ENCODE measurements at places on chromosomes 16 and 17.

- DNase-seq: no peak
Measured at GRCh38 chr16:24396350-24397271, 140.5 kb downstream of the CACNG3 start.

- no peak for DNase-seq
Measured at GRCh38 chr17:1754430-1755112, 7.3 kb upstream of the SERPINF1 start.

DNA sequence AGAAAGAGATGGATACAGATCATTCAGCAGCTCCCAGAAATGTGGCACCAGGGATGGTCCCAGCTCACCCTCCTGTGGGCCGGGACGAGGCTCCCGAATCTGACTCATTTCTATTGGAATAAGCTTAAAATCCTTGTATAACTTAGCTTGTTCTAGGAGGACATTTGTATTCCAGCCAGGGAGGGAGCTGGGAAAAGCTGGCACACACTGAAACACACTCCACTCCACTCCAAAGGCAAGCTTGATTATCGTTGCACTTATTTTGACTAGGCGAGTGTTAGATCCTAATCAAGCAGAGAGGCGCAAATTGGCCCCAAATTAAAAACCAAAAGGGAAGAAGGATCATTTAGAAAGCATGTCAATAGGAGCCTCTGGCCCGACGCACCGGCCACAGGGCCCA, 339.5 kb downstream of the HS3ST4 start:
- no peak for DNase-seq

DNA sequence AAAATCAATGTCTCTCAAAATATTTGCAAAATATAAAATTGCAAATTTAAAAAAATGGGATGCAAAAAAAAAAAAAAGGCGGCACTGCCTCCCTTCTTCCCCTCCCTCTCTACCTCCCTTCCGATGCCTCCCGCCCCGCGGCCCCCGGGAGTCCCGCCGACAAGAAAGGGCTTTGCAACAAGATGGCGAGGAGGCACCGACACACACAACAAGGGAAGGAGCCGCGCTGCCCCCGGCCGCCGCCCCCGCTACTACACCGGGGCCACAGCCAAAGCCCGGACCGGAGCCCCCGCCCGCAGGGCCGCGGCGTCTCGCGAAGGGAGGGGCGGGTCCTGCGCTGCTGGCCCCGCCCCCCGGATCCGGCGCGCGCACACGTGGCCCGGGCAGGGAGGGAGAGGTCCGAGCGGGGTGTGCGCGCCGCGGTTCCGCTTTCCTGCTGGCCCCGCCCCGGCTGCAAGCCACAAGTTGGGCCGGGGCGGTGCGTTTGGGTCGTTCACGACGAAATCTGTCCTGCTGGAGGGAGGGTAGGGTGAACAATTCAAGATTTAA, at the start of gene MNT:
Gene MNT (minus strand): TSS at position 184 of the 549 bp plus-strand sequence. CDS start 348 bp downstream, outside the sequence.
- peak; percentile 94 for DNase-seq

GRCh38 chr17:61422116-61422799, 22.6 kb downstream of the TBX2 start:
- DNase-seq: no peak

DNA sequence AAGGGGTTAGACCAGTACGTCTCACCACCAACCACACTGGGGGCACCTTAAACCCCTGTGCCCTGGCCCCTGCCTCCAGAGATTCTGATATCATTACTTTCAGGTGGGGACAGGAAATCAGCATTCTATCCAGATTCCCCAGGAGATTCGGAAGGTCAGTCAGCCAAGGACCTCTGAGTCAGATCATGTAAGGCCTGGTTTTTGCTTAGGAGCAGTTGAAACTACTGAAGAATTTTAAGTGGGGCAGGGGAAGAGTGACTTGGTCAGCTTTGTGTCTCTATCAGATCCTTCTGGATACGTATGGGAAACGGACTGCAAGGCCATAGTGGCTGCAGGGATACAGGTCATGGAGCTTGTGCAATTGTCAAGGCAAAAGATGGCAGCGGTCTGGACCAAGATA, 9.0 kb downstream of the EMP2 start:
- no peak for DNase-seq

DNA sequence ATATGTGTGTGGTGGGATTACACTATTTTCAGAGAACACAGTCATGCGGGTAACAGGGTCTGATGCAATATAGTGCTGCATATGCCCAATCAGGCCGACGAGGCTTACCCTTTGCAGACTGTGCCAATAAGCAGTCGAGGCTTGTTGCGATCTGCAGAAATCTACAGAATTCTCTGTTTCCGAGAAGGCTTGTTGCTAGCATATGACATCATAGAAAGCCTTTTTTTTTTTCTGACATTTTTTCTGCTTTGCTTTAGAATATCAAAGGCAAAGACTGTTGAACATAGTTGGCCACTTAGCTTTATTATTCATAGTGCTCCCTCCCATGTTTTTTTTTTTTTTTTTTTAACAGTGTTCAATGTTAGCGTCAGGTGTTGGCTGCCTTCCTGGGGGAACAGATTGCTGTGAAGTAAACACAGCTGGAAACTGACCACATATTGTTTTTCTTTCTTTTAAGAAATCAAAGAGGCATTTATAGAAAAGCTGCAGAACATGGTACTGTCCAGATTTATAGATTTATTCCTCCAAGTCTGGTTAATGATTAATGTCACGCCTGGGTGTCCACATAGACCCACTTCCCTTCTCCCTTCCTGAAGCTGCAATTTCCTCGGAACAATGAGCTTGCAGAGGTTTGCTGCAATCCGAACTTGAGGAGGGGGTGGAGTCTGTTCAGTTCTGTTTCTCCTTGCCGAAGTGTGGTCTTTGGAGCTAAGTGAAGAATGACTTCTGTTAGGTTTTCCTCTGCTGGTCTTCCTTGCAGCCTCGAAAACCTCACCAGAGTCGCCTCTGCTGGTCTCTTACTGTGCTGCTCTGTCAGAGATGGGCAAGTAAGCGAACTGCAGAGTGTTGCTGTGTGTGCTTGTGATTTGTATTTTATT, 87.3 kb downstream of the MAP2K6 start:
- peak; percentile 39 for DNase-seq

DNA sequence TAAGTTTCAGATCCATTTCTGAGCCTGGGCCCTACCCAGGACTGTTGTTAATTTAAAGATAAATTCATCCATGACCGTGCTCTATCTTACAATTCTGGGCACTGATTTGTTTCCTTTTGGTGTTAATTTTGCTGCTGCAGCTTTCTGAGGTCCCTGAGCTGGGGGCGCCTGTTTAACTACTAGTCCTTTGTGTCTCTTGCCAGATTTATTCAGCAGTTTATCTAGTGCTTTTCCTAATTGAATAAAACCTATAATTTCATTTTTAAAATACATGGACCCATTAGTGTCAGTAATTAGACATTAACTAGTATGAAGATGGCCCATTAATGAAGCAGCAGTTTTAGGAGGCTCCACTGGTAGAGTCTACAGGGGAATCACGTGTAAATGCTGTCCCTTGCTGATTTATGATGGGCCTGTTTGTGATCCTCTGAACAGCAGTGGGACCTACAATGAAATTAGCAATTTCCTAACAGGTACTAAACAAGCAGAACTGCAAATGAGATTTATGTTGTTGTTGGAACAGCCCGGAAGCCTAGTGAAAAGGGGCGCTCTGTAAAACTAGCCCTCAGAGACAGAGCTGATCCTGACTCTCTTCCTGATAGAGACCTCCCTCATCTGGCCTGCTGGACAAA, 54.7 kb downstream of the HS3ST2 start:
- no peak for DNase-seq

- peak; percentile 5 for DNase-seq
Measured at GRCh38 chr16:17070882-17071592, 399.7 kb downstream of the XYLT1 start.

GRCh38 chr17:35542990-35543389, 5.5 kb upstream of the SLFN12L start:
- DNase-seq: no peak

- no peak for DNase-seq
Measured at GRCh38 chr17:12637015-12637414, 28.7 kb upstream of the MYOCD start.

DNA sequence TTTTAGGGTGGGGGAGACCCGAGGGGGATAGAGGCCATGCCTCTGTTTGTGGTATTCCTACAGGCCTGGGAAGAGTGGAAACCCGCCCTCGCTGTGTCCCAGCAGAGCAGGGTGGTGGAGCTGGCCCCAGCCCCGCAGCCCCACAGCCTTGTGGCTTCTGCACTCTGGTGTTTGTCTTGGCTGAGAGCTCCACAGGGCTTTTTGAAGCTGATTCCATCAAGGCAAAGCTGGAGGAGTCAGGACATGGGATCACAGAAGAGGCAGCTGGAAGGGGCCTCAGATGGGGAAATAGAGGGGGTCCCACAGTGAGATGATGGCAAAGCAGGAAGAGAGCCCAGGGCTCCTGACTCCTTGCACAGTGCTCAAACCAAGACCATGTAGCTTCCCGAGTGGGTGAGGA, 5.0 kb upstream of the WFIKKN2 start:
- no peak for DNase-seq

DNA sequence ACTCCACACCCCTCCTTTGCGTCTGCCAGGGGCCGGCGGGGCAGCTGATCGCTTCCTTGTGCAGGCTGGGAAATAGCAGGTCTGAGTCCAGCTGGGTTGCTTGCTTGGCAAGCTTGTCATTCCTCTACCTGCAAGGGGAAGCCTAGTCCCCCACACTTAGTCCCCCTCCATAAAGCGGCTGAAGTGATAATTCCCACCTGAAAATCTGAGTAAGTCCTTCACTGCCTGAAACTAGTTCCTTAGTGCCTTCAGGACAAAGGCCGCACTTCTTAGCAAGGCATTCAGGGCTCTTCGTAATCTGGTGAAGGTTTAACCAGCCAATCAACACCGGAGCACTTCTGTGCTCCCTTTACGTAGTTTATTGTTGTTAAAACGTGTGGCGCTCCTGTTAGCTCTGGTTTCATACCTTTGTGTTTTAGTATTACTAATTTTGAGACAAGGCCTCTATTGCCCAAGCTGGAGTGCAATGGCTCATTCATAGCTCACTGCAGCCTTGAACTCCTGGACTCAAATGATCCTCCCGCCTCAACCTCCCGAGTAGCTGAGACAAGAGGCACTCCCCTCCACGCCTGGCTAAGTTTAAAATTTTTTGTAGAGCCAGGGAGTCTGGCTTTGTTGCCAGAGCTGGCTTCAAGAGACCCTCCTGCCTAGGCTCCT, 817 bp downstream of the PSKH1 start:
- no peak for DNase-seq

Data from endothelial cell (in vitro differentiated cells).